ENCODE measurements at places on chromosomes 3 and 15.

DNA sequence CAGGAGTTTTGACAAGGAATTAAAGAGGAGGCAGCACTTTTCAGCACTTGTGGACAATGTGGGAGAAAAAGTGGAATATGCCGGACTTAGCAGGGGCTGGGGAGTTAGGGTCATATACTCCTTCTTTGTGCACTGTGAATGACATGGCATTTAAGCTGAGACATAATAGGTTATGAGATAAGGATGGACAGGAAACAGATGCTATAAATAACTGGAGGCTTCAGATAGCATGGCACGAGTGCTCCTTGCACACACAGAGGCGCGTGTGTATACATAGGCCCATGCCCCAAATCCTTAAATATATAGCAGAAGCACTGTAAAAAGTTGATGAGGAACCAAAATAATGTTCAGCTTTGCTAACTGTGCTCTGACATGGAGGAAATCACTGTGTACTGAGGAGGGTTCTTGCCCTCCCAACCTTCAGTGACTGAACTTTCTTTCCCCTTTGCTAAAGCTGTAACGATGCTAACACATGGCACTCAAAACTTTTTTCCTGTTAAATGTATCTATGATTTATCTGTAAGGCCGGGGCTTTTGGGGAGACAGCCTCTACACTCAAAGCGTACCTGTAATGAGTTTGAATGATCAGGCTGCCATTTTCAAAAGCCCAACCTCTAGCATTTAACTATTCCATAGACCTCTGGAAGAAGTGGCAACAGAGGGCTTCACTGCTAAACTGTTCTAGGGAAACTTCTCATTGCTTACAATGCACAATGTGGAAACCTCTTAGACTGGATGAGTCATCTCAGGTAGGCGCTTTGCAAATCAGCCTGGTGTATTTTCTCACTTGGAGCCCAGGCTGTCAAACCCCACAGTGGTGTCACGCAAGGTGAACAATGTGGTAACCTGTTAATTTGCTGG lies 784.6 kb downstream of the NR2F2 start:
- no peak for DNase-seq

DNA sequence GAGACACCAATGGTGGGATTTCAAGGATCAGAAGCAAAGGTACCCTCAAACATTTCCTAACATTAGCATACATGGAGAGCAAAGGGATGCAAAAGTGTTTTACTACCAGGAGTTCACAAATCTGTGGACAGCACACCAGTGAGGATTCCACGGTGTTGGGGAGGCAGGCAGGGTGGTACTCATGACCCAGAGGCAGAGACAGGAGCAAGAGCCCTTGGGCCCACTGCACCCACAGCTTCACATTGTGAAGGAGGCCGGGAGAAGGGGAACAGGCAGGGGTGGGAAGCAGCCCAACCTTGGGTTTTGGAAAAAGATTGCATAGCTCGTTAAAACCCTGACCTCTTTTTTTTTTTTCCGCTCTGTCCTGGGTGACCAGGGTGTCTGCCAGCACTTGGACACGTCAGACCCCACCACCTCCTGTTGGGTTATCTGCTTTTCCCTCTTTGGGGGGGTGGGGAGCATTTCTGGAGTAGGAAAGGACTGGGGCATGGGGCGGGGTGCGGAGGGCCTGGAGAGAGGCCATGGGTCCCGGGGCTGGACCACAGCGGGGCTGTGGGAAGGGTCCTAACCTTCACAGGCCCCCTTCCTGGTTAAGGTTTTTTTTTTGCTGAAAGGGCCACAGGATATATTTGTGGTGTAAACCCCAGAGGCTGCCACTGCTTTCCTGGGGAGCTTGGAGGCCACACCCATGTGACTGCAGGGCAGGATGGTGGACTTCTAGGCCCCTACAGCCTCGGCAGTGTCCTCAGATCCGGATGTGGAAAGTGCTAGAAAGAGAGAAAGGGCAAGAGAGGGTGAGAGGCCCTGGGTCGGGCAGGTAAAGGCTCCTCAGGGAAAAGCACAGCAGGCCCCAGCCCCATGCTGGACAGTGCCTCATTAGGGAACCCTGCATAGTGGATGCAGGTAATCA lies 12.5 kb downstream of the SH2D7 start:
- no peak for DNase-seq

DNA sequence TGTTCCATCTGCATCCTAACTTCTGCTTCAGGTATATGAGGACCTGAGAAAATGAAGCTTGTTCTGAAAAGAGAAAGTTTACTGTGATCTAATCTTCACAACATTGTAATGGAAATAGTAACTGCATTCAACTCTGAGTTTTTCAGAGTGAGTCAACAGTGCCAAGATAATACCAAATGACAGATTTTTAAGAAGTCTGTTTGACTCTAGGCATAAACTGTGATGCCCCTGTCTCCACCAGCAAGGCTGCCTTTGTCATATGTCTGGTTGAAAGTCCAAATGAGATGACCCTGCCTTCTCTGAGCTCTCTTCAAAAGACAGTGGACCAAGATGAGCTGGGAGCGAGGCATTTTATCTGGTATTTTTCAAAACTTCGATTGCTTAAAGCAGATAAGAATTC lies 44.8 kb upstream of the B3GNT5 start:
- DNase-seq, result no peak

DNA sequence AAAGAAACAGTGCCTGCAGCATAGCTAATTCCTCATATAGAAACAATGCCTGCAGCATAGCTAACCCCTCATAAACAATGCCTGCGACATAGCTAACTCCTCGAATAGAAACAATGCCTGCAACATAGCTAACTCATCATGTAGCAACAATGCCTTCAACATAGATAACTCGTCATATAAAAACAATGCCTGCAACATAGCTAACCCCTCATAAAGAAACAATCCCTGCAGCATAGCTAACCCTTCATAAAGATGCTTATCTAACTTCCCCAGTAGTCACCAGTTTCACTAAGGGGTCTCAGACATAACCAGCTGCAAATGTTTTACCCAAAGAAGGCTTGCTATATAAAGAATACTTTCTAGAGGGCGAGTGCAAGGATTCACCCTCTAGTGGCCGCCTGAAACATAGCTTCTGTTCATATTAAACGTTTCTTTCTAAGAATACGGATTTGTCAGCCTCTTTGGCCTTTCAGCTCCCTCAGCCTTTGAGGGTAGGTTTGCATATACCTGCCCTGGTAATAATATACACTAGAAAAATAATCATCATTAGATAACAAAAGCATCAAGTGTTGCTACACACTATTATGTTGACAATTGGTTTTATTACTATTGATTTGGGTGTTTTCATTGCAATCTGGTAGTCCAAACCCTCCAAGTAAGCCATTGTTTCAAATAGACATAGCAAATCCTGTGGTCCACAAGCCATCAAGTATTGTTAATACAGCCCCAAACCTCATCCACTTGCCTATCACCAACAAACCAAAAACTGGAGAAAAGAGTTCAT lies 44.4 kb upstream of the FAN1 start:
- DNase-seq, result no peak

DNA sequence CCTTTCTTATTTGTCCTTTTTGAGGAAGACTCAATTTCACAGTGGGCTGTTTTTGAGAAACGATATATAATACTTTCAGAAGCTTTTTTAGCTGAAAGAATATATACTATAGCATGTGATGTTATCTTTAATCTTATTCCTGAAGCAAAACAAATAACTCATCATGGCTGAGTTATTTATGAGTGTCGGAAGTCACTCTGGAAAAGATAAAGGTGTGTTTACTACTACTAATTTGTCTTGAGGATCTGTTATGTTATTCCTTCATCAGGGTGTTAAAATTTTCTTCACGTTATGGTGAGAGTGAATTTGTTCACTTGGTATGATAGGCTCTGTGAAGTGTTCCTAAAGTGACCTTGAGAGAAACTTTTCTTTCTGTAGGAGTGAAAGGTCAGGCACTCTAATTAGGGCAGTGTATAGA lies 4.7 kb downstream of the TCF12 start:
- no peak for DNase-seq

DNA sequence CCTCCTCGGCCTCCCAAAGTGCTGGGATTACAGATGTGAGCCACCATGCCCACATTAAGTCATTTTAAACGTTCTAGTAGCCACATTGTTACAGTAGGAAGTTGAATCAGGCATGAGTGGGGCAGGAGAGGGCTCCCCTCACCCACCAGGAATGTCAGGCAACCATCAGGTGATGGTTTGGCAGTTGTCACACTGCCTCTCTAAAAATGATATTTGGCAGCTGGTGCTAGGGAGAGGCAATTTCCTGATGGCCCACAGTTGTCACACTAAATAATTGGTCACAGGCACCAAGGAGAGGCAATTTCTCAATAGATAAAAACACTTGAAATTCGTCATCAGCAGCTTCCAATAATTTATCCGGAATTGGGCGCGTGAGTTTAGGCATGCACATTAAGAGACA lies 79.2 kb upstream of the ABHD2 start:
- DNase-seq, result no peak

DNA sequence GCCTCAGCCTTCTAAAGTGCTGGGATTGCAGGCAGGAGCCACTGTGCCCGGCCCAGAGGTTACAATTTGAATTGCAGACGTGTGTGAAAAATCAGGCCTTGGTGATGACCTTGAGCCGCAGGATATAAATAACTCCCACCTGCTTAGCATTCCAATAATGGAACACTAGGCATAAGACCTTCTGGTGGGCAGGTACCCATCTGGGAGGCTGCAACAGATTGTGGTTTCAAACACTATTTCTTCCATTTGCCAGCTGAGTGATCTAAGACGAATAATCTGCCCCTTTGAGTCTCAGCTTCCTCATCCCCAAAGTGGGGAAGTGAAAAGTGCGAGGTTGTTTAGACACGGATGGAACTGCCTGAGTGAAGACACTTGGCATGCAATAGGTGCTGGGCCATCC lies 47.7 kb upstream of the HERC1 start:
- no peak for DNase-seq
